AG04449 (cell line): ENCODE measurements at places on chromosomes 13 and 19.
A peak's percentile ranks its signal among the peaks of the same experiment; 100 is the strongest.

- no peak for DNase-seq
Measured at GRCh38 chr13:109856350-109856749, 70.0 kb upstream of the IRS2 start.

DNA sequence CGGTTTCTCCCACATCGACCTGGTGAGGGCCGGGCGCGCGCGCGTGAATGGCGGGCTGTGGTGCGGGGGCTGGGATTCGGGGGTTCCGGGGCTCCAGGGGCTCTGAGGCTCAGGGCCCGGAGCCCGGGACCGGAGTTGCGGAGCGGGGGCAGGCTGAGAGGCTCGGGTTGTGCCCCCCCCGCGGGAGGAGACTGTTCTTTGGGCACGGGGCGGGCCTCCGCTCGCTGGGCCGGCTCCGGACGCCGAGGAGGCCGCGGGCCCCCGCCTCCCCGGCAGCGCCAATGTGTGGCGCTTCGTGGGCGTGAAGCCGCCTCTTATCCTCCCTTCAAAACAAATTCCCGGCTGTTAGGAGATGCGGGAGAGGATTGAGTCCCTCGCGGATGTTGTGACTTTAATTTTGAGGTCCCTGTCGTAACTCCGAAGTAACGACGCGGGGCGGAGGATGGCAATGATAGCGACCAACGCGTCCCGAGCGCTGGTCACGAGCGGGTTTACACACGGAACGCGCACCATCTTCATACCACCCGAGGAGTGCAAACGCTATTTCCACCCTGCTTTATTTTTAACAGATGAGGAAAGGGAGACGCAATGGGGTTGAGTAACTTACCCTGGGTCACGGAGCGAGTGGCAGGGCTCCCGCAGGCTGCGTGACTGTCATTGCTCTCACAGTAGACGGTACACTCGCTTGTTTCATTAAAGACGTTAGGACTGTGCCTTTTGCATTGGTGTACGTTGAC is 536 bp downstream of the UBA2 start:
- no peak for DNase-seq

- DNase-seq, result no peak
Measured at GRCh38 chr13:50236898-50237318, 221.7 kb downstream of the KCNRG start.

GRCh38 chr13:99558570-99559180 is 57.4 kb downstream of the TM9SF2 start:
- DNase-seq, result no peak

DNA sequence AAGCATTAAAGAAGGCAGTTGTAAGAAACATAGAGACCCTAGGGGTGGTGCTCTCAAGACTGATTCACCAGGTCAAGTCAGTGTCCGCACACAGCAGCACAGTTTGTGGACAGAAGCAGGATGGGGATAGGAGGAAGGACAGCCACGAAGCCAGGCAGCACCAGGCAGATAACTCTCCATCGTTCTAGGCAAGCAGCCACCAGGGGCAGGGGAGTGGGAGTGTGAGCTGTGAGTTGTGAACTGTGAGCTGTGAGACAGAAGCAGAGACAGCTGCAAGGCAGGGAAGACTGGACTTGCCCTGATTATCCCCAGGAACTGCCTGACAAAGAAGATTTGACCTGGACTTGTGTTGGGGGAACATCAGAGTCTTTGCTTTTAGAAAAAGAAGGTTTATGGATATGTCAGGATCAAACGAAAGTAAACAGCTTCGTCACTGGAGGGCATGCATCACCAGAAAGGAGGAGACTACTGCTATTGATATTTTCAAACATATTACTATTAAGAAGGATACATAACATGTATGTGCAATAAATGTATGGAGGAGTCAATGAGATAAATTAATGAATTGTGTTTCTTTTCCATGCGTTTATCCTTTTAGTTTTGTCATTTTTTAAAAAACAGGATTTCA is 286.1 kb downstream of the IRS2 start:
- DNase-seq, result no peak

- no peak for DNase-seq
Measured at GRCh38 chr19:8552810-8553209, 24.4 kb downstream of the MYO1F start.

- no peak for DNase-seq
Measured at GRCh38 chr19:10552510-10553053, 8.9 kb downstream of the ATG4D start.

- DNase-seq, result no peak
Measured at GRCh38 chr19:40119380-40119779, 28.6 kb upstream of the ZNF780A start.

GRCh38 chr13:95298971-95299621 is 2.2 kb downstream of the ABCC4 start:
- no peak for DNase-seq

GRCh38 chr19:41386442-41386841 is 10.1 kb downstream of the TMEM91 start:
- no peak for DNase-seq

GRCh38 chr13:63190219-63190618 is 1774.6 kb upstream of the PCDH20 start:
- DNase-seq, result no peak

GRCh38 chr13:78689011-78689410 is 30.1 kb upstream of the OBI1 start:
- no peak for DNase-seq

GRCh38 chr13:102679449-102680132 is 15.3 kb downstream of the METTL21C start:
- DNase-seq, result no peak

DNA sequence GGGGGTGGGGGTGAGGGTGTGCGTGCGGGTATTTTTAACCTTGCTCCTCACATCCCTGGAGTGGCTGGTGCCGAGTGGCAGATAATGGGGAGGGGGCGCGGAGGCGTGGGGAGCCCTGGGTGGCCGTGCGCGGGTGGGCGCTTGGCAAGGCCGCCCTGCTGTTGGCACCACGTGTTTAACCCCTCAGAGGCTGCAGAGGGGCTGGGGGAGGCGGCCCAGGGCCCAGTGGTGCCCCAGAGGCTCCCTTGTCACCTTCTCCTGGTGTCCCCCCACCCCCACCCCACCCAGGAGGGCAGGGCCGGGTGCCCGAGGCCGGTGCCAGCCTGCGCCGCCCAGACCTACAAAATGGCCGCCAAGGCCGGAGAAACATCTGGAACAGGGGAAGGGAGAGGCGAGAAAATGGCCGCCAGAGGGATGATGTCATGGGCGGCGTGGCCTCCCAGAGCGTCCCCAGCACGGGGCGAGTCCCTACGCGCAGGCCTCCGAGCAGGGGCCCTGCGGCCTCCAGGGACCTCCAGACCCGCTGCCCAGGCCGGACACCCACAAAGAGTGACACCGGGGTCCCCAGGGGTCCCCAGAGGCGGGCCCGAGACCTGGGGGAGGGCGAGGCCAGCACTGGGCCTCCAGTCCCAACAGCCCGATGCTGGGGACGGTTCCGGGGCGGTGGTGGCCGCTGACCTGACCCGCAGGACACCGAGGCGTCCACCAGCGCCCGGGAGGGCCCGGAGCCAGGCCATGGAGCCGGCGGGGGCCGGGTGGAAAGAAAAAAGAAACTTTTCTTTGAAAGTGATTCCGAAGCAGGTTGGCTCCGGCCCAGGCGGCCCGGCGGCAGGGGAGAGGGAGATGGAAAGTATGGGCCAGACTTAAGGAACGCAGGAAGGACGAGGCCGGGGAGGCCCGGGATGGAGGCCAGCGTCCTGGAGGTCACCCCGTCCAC is 38.2 kb downstream of the NFIC start:
- DNase-seq, result no peak

DNA sequence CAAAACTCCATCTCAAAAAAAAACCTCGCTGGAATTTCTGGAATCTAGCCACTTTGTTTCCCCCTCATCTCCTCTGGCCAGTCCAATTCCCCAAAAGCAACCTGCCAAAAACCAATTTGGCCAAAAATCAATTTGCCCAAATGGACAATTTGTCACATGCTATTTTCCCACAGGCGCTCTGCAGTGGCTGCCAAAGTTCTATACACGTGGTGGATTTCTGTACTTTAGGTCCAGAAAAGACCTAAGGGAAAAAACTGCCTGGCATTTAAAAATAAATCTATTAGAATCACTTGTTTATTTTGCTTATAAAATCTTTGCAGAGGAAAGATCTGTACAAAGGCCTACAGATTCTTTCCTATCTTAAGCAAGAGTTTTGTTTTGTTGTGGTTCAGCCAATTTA is 79.4 kb downstream of the MAP4K1 start:
- no peak for DNase-seq

GRCh38 chr19:16134510-16134909 is 9.0 kb upstream of the HSH2D start:
- no peak for DNase-seq

DNA sequence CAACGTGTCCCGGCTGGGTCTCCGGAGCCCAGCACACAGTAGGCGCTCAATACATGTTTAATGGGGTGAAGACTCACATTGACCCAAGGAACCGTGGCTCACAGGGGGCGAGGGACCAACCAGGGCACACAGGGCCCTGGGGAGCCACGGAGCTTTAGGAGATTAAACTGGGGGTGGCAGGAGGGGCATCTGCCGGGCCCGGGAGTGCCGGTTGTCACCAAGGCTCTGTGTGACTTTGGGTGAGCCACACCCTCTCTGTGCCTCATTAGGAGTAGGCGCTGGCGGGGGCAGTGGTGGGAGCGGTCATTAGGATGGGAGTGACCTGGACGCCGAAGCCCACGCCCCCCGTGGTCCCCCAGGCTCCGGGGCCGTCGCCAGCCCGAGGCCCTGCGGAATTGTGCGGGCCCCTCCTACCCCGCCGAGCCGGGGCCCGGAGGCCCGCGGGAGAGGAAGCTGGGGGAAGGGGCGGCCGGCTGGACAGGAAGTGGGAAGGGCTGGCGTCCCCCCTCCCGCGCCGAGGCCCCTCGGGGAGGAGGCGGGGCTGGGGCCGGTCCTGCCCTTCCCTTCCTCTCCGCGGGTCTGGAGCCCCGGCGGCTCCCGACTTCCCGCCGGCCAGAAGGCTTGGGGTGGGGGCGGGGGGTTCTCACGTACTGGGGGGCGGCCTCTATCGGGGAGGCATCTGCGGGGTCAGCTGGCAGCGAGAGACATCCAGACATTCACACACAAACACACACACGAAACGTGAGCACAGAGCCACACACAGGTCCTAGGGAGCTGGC is 1.8 kb upstream of the SSBP4 start:
- no peak for DNase-seq

- DNase-seq, result no peak
Measured at GRCh38 chr13:66655847-66656454, 574.2 kb downstream of the PCDH9 start.

GRCh38 chr13:41306271-41307145 is 4.6 kb upstream of the NAA16 start:
- DNase-seq, result no peak

GRCh38 chr13:66329988-66330451 is 900.1 kb downstream of the PCDH9 start:
- no peak for DNase-seq

GRCh38 chr19:21568816-21569493 is 63.6 kb downstream of the ZNF429 start:
- no peak for DNase-seq

- DNase-seq, result no peak
Measured at GRCh38 chr19:34269968-34270621, 15.7 kb downstream of the GARRE1 start.

DNA sequence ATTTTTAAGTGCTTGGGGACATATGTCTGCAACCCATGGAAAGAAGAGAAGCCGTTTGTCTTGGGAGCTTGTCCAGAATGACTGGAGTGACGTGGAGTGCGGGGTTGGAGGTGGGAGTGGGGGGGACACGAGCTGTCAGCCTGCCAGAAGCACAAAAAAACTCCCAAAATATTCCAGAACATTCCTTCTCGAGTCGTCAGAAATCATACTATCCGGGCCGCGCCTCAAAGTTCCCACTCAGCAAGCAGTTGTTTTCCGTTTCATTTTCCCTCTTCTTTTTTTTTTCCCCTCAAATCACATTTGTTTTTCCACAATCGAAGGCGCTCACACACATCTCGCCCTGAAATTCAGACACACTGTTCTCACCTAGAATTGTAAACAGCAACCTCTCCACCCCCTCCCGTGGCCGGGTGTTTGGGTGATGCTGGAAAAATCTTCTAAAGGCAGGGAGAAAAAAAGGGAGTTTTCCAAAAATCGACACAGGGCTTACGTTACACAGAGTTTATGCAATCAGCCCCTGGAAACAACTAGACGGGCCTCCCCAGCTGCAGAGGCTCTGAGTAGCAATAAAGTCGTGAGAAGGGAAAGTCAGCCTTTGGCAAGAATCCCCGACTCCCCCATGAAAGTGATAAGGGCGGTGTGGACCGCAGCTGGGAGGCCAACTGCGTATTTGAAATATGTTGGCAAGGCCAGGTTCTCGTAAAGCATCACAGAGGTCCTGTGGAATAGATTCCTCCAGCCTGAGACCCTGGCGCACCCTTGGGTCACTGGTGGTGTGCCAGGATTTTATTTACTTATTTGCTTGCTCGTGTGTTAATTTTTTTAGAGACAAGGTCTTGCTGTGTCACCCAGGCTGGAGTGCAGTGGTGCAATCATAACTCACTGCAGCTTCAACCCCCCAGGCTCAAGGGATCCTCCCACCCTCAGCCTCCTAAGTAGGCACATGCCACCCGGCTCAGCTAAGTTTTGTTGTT is 31.2 kb upstream of the KLF2 start:
- DNase-seq, result peak; percentile 77

DNA sequence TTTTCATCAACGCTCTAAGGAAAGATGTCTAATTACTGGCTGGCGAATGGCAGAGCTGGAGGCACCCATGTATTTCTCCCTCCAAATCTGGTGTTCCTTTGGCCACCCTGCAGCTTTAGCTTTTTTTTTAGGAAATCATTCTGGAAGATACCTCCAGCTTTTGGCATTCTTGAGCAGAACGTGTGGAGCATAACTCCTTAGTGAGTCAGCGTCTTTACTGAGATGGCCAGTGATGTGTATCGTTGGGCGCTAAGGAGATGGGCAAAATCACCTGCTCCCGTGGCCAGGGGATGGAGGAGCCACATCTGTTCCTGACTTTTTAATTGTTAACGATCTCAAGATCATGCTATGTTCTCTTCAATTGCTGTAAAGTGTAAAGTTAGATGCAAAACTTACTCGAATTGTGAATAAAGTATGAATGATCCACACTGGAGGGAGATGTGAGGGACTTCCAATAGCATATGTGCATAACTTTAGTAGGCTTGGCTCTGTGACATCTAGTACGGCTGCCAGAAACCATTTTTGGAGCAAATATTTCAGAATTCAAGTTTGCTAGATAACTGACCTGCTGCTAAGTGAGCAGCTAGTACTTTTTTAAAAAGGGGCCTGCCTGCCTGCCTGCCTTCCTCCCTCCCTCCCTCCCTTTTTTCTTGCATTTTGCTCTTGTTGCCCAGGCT is 24.4 kb upstream of the C1QTNF9 start:
- DNase-seq, result no peak

DNA sequence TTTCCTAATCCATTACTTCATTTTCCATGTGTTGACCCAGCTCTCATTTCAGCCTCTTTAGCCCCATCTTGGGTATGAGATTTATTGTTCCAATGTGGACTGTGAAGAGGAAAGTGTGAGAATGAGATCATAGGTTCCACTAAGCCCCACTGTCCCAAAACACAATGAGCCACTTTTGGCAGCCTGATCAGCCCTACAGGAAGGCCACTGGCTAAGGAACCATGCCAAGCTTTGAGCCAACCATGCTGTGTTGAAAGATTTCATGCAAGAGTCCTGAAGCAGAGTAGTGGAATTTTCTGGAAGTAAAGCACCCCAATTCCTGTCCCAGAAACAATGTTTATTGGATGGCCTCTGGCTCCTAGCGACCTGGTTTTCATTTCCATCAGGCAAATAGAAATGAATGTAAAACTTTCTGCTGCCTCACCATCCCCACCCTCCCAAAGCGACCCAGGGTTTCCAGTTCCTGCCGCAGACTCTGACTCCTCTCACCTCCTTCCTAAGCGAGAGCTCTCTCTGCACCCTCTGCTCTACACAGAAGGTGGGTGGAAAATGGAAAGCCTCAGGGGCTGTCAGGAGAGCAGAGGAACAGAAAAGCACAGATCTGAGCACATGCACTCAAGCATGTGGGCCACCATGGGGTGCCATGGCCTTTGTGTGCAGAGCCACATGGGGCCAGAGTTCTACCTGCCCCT is 73.1 kb downstream of the KCTD12 start:
- no peak for DNase-seq
